ENCODE measurements at places on chromosomes 2 and 18.

GRCh38 chr2:79041032-79041448 is 15.5 kb downstream of the REG3G start:
- DNase-seq, result no peak

DNA sequence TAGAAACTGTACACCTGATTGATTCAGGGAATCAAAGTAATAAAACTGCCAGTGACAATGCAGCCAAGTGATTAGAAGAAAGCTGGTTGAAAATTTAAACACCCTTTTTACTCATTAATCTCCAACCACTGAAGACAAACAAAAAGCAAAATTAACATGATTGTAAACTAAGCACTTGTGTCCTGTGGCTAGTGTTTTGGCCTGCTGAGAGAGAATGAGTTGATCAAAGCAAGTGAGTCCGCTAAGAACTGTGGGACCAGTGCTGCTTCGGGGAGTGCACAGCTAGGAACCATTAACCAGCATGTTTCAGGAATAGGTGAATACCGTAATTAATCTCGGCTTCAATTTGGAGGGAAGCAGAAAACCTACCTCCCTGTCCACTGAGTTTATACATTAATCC is 13.6 kb upstream of the PAPOLG start:
- no peak for DNase-seq

GRCh38 chr2:99989905-99990304 is 152.5 kb downstream of the AFF3 start:
- DNase-seq, result no peak

DNA sequence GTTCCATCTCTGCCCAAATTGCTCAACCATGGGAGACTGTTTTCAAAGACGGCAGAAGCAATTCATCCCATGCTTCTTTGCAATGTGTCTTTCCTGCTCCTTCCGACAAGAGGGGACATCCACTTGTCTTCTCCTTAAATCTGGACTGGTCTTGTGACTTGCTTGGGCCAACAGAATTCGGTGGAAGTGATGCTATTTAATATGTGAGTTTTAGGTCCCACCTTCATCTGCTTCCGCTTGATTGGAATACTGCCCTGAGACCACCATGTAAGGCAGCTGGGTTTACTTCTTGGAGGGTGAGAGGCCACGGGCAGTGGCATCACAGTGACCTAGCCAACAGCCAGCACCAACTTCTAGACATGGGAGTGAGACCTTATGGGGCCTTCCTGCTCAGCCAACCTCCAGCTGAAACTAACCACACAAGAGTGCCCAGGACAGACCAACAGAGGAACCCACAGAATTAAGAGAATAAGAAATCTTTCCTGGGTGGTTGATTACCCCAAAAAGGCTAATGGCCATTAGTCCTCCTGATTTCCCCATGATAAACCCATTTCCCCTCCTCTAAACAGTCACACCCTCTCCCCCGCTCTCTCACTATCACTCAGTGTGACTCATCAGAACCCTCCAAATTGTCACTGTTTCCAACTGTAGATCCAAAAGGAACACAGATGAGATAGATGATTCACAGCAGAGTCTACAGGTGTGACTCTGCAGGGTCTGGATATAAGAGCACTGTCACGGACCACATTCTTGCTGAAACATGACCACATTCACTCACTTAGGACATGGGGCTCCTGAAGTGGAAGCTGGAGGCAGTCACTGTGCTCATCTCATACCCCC is 16.2 kb upstream of the RHOB start:
- DNase-seq, result no peak

DNA sequence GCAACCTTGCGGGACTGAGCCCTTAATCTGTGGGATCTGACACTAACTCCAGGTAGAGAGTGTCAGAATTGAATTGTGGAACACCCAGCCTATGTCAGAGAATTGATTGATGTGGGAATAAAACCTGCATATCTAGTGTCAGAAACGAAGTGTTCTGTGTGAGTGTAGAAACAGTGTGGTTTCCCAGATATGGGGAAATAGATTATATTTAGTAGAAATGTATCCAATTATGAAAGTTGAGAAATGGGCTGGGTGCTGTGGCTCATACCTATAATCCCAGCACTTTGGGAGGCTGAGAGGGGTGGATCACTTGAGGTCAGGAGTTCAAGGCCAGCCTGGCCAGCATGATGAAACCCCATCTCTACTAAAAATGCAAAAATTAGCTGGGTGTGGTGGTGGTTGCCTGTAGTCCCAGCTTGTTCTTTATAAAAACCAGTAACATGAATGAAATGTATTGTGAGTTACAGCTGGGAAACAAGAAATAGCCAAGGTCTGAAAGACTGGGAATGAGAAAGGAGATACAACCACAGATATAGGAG is 4.3 kb upstream of the TP53I3 start:
- no peak for DNase-seq

DNA sequence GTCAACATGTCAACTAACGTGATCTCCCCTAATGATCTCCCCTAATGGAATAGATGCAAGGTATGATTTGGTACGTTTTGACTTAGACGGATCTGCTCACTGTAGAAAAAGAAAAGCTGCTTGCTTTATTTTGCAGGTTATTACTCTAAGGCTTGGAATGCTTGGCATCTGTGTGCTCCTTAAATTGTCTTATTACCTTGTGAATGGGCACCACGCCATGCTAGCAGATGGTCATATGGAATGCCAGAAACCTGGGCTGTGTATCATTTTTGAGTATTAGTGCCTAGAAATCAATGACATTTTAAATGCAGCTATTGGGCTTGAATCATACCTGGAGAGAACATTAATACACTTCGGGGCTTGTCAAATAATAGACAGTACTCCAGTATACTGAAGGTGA is 16.5 kb upstream of the FIGN start:
- no peak for DNase-seq
